NCI-H774 (cell line): ENCODE measurements at places on chromosomes 1 and 21.

- DNase-seq, result peak; percentile 37
Measured at GRCh38 chr1:11893907-11894251, 32.3 kb downstream of the KIAA2013 start.

DNA sequence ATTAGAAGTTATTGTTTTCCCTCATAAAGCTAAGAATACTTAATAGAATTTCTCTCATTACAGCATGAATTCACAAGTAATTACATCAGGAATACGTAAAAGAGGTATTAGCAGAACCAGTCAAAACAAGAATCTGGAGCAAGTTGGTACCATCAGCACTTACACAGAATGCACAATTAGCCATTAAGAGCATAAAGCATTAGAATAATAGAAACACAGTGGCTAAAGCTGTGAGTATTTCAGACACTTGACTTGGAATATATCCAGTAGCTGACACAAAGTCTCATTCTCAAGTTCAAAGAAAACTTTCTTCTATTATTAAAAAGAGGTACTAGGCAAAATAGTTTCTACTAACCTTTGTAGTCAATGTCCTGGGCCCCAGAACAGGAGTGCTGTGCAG, 49.6 kb downstream of the KRTAP19-8 start:
- DNase-seq, result no peak

DNA sequence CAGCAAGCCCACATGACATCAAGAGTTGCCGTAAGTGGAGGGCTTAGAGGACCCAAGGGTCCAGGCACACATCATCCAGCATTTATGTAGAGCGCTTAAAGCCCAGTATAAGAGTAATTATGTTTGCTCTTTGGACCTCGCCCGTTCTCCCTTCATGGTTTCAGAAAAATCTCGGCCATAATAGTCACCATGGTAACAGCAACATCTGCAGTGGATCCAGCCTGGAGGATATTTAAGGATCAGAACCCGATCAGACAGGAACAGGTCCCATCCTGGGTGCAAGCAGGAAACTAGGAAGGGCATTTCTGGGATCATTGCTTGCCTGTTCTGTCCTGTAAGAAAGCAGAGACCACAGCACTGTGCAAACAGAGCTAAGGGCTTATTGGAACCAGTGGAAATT, 89.9 kb upstream of the KAZN start:
- DNase-seq, result no peak

DNA sequence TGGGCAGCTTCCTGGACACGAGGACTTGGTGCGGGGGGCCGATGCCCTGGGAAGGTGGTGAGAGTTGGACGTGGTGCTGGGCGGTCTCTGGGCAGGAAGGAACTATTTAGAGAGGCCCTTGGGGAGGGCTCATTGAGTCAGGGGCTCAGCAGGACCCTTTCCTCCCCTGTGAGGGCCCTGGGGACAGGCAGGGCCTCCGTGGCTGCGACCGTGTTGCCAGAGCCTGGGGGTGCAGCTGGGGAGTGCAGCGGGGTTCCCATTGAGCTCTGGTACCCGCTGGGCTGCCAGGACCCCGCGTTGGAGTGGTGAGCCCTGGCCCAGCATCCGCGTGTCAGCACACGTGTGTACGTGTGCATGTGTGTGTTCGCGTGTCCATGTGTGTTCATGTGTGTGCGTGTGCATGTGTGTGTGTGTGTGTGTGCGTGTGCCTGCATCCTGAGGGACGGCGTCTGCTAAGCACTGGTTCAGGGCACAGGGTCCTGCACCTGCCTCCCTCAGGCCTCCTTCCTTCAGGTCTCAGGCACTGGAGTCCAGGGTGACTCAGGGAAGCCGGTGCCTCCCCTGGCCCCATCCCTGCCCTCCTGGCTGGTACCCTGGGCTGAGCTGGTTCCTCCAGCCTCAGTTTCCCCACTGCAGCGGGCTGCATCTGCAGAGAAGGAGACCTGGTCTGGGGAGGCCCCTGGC, 10.7 kb downstream of the RNF223 start:
- no peak for DNase-seq

- peak; percentile 34 for DNase-seq
Measured at GRCh38 chr1:34739613-34740012, 15.2 kb upstream of the GJB5 start.

DNA sequence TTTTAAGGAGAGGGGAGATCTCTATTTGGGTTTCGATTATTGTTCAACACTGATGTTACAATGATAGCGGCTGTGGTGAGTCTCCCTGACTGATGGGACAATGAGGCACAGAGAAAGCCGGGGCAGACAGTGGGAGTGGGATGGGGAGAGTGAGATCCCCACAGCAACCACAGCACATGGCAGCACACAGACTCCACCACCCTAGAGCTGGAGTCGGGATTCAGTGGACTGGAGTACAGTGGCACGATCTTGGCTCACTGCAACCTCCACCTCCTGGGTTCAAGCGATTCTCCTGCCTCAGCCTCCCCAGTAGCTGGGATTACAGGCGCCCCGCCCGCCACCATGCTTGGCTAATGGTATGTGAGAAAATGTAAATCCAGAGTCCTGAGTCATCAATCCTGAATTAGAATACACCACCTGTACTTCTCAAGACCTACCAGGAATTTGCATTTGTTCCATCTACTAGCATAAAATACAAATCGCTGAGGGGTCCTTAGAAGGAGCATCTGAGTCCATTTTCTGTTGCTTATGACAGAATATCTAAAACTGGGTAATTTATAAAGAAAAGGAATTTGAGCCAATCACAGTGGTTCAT, 125.8 kb downstream of the TOMM20 start:
- no peak for DNase-seq

GRCh38 chr1:60091195-60091715, 17.7 kb upstream of the C1orf87 start:
- no peak for DNase-seq

DNA sequence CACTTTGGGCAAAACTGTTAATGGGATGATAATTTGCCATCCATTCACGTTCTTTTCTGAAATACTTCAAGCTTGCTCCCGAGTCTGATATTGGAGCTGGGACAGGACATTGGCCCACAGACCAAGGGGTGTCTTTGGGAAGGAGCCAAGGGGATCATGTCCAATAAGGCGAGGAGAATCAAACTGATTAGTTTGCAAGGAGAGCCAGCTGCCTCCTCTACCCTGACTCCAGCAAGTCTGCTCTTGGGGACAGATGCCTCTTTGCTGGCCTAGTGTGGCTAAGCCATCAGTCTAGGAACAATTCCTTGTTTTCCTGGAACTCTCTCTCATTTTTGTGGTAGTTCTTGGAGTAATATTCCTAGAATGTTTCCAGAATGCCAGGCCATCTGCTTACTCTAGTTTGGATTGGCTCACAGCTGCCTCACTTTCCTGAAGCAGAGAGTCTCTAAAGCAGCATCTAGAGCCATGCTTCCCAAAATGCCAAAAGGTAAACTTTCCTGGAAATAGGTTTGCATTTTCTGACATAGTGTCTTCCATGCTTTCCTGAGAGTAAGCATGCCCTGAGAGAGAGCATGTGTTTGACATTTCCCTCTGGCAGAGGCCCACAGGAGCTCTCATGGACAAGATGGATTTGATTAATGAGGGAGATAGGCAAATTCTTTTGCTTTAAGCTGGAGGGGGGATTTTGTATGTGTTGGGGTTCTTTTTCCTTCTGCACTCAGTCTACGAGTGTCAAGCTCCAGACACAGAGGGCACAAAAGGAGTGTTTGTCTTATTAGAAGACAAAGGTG, 145.6 kb downstream of the GDAP2 start:
- DNase-seq, result no peak

DNA sequence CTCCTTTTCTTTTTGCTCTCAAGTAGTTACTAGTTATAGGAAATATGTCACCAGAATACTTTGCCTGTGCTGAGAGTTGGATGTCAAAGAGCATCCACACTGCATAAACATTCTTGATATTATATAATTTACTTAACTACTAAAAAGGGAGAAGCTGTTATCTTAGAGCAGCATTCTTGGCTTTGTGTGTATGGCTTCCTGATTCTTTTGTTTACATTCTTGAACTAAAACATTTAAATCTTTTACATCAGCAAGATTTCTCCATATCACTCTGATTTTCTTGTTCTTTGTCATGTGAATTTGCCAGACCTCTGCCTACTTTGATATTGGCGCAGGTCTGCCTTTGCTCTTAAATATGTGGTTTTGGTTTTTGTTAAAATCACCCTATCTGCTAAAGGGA, 48.8 kb downstream of the SUCO start:
- no peak for DNase-seq

DNA sequence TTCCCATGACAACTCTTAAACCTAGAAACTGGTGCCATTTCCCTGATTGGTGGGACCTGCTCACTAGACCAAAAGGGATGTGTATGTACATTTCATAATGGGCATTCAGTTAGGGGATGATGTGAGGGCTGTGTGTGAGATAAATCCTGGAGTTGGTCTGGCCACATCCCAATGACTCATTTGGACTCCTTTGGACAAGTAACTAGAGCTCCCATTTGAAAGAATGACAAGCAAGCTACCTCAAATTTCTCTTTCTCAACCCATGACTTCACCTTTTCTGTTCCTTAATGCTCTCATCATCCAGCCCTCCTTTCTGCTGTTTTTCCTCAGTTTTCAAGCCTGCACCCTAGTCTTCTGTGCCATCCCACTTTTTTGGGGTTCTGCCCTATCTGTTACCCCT, 27.9 kb downstream of the EBNA1BP2 start:
- DNase-seq, result no peak

- DNase-seq, result no peak
Measured at GRCh38 chr1:111733183-111733991, 5.8 kb downstream of the INKA2 start.

GRCh38 chr1:2347409-2347785, 44.0 kb downstream of the MORN1 start:
- no peak for DNase-seq

- DNase-seq, result no peak
Measured at GRCh38 chr1:23026568-23026967, 7.3 kb downstream of the KDM1A start.

GRCh38 chr1:59015708-59016107, 231.9 kb upstream of the JUN start:
- no peak for DNase-seq

GRCh38 chr21:31349208-31349607, 5.1 kb upstream of the TIAM1 start:
- no peak for DNase-seq

- DNase-seq, result no peak
Measured at GRCh38 chr1:8382051-8382505, 64.2 kb downstream of the SLC45A1 start.

- DNase-seq, result no peak
Measured at GRCh38 chr1:57272150-57272549, 151.7 kb downstream of the DAB1 start.

- peak; percentile 44 for DNase-seq
Measured at GRCh38 chr1:93844262-93845045, 34.6 kb downstream of the DNTTIP2 start.

GRCh38 chr1:224124220-224124619, 10.3 kb downstream of the FBXO28 start:
- no peak for DNase-seq

GRCh38 chr1:12057382-12057781, 5.7 kb upstream of the TNFRSF8 start:
- DNase-seq, result no peak

DNA sequence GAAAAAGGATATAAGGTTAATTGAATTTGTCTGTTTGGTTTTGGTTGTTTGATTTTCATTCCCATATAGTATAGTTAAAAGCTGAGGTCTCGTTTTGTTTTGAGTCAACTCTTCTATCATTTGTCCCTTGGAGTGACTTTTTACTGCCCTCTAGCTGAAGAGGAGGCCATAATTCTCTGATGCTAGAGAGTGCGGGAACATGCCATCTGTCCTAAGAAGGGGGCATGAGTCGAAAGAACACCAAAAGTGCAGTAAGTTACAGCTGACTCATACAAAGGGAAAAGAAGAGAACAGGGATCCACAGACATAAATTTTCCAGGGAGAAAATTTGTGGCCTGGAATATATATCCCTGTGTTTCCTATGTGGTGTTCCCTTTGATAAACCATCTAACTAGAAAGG, 4.1 kb downstream of the KRTAP21-3 start:
- DNase-seq, result no peak

DNA sequence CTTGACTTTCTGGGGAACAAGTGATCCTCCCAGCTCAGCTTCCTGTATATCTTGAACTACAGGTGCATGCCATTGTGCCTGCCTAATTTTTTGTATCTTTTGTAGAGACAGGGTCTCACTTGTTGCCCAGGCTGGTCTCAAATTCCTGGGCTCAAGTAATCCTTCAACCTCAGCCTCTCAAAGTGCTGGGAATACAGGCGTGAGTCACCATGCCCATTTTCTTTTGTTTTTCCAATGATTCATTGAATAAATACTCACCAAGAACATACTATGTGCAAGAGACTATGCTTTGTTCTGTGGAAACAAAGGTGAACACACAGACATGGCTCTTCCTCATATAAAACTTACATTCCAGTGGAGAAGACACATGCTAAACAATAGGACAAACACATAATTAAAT, 407.8 kb upstream of the DAB1 start:
- DNase-seq, result no peak

- DNase-seq, result no peak
Measured at GRCh38 chr1:2130871-2131289, 63.7 kb downstream of the FAAP20 start.

DNA sequence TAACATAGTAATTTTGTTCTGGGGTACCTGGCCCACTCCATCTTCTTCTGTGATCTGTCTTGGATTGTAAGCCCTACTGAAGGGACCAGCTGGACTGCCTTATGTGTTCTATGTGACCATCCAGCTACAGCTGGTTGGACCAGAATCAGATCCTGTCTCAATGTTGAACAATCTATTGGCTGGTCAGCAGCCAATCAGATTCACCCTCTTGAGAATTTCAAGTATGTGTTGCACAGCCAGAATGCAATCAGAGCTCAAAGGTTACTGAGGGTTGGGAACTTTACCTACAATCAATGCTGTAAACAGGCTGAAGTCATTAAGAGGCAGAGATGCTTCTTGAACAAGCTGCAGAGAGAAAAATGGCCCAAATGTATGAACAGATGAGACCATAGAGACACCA, 61.9 kb downstream of the KCNC4 start:
- no peak for DNase-seq

GRCh38 chr1:204647114-204647804, 38.3 kb downstream of the LRRN2 start:
- peak; percentile 22 for DNase-seq

- DNase-seq, result no peak
Measured at GRCh38 chr21:38333301-38334272, 76.8 kb downstream of the KCNJ15 start.

- peak; percentile 17 for DNase-seq
Measured at GRCh38 chr1:77399250-77400086, 117.6 kb downstream of the AK5 start.

- no peak for DNase-seq
Measured at GRCh38 chr1:168497376-168497950, 46.3 kb downstream of the XCL2 start.
